ENCODE measurements at places on chromosomes 13 and 19.

- DNase-seq: no peak
Observed at GRCh38 chr13:84352946-84353345, 470.7 kb upstream of the SLITRK1 start.

DNA sequence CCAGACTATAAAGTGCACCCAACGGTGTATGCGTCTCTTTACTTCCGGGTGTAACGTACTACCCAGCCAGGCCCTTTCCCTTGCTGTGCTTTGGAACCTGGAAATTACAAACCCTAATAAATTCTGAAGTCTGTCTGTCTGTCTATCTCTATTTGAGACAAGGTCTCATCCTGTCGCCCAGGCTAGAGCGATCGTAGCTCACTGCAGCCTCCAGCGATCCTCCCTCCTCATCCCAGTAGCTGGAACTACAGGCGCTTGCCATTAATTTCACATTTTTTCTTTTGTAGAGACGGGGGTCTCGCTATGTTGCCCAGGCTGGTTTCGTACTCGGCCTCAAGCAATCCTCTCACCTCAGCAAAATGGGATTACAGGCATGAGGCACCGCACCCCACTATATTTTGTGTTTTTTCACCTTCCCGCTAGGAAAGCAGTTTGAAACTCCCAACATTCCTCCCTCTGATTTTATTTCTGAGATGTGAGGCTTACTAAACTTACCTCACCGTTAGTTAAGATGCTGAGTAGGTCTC lies 469 bp upstream of the RNF6 start:
- DNase-seq: peak; percentile 50

GRCh38 chr19:30330266-30330665 lies 41.9 kb upstream of the ZNF536 start:
- no peak for DNase-seq

- DNase-seq: no peak
Observed at GRCh38 chr13:61857198-61857597, 441.5 kb upstream of the PCDH20 start.

DNA sequence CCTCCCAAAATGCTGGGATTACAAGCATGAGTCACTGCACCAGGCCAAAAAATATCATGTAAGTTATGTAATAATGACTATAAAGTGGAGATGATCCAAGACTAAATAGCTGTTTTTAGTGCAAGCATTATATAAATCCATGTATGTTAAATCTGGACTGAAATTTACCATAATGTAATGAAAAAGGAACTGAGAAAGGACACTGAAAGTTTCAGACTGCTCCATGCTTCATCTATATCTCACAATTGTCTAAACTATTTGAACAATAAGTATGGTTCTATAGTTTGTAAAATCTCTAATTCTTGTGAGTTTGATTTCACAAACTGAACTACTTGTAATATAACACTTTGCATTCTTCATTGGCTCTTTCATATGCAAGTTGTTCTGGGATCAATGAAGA lies 2299.5 kb downstream of the PCDH9 start:
- no peak for DNase-seq

DNA sequence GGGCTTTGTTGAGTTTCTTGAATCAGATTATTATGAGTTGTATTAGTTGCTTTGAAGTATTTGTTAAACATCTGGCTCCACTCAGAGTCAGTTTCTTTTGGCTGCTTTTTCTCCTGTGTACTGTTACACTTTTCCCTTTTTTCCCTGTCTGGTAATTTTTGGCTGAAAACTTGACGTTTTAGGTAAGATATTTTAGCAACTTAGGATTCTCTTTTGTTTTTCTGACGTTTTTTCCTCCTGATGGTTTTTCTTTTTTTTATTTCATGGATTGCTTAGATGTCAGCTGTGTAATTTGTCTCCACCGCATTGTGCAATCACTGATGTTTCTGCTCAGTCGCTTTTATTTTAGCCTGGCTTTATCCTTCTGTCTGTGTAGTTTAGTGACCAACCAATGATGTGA lies 20.7 kb downstream of the RFC3 start:
- no peak for DNase-seq

DNA sequence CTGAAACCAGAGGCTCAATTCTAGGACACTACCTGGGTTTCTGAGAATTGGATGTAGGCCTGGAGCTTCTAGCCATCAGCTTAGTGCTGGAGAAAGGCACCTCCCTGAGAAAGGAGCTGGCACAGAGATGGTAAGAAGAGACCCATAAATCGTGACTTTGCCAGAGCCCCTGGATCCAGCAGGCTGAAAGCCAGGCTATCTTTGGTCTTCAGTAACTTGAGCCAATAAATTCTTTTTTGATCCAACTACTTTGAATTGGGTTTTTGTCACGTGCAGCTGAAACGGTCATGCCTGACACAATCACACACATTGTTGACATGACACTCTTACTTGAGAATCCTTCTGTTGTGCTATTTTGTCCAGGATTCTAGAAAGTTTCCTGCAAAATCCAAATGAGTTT lies 103.4 kb downstream of the LHFPL6 start:
- no peak for DNase-seq

DNA sequence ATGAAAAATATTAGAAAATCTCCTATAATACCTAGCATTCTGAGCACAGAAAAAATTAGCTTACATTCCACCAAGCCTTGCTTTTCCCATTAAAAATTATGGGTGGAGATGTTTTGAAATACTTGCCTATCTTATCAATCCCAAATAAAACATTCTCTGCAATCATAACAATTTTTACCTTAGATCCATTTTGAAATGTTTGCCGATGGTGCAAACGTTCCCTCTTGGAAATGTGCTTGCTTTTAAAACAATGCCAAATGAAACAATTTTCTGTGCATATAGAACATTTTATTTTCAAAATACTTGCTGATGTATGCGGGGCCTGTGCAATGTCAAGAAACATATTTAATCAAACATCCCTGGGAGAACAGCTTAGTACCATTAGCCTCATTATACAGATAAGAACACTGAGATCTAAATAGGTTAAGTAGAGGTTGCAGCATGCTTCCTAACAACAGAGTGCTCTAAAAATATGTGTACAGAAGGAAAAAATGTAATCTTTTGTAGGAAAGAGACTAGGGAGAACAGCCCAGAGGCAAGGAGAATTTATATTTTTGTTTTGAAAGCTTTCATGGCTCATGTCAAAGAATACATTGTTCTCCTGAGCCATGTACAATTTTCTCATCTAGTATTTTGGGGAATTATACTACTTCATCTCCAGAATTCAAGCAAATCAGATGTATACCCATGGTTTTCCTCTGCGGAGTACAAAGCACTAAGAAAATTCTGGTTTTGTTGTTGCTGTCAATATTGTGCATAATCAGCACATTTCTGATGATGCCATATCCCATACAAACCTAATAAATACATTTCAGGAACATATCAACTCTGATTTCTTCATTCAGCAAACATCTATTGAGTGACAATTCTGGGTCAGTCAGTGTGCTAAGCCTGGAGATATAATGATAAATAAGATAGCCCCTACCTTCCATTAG lies 25.9 kb upstream of the FNDC3A start:
- DNase-seq: no peak

GRCh38 chr19:58228585-58229254 lies at the start of gene ZNF544:
Gene ZNF544 (plus strand): TSS chr19:58228914. CDS start chr19:58244024, 15,110 bp downstream.
- peak; percentile 8 for DNase-seq

Data from NCI-H1694 (cell line).